Endothelial cell of umbilical vein (primary cell): ENCODE measurements at places on chromosomes 12 and 14. TPM values are rescaled to one million over a fixed set of nuclear protein-coding genes. Genes with fewer than 3 reads are reported as not detected.
A peak's percentile ranks its signal among the peaks of the same experiment; 100 is the strongest.

VRTN gene
- 0.02 and 0.03 TPM in 2 replicates for polyA plus RNA-seq

DNA sequence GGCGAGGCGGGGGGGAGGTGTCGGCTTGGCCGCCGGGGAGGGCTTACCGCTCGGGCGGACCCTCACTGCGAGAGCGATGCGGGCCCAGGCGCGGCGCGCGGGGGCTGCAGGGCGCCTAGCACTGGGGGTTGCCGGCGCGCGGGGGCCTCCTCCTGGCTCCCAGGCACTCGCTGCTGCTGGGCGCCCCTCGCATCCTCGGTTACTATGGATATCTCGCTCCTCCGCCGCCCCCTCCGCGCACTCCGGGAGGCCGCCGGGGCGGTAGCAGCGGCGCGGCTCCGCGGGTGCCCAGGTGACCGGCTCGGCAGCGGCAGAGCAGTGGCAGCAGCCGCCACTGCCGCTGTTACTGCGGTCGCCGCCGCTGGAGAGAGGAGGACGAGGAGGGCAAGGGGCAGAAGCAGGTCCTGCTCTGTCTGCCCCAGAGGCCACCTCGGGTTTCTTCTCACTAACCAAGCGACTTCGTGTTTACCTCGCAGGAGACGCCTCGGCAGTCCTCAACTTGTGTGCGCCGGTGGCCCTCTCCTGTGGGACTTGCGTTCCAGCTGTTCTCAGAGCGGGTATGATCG is 250.1 kb downstream of the APAF1 start:
- no peak overlapping the region for H3K27ac ChIP-seq
- H3K27me3 ChIP-seq = peaks cover 34% of the 10 kb centered on the region
- no peak for DNase-seq
- no peaks in the 10 kb centered on the region for H3K36me3 ChIP-seq

- H3K4me1 ChIP-seq = no peaks in the 10 kb centered on the region
- H3K4me3 ChIP-seq = no peak overlapping the region
- no peak for DNase-seq
- no peaks in the 10 kb centered on the region for H3K36me3 ChIP-seq
- H3K27ac ChIP-seq = no peak overlapping the region
Measured at GRCh38 chr12:77745624-77746023, 85.1 kb upstream of the NAV3 start.

DNA sequence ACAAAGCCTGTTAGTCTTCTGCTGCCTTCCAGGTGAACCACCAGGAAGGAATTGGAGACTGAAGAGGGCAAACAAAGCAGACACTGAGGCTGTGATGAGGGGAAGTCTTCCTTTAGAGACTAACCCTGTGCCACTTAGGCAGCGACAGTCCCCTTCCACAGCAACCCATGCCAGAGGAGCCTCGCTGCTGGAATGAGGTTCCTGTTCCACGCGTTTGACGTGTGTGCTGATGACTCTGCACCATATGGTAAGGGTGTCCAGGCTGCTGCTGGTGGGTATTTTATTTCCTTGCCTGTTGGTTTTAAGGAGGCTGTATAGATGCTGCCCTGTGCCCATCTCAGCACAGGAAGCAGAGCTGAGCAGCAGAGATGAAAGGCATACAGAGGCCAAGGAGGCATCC is 361.9 kb upstream of the FKBP4 start:
- H3K27me3 ChIP-seq = no peaks in the 10 kb centered on the region
- no peak for DNase-seq
- no peaks in the 10 kb centered on the region for H3K4me1 ChIP-seq
- no peak overlapping the region for H3K4me3 ChIP-seq
- no peaks in the 10 kb centered on the region for H3K36me3 ChIP-seq

FAM161B gene
- 1.4 and 1.6 TPM in 2 replicates for polyA plus RNA-seq

EEF1AKMT3 gene
- polyA plus RNA-seq = 7.3 and 7.9 TPM in 2 replicates

GRCh38 chr12:94384030-94384429 is 75.6 kb downstream of the CEP83 start:
- no peak for DNase-seq
- H3K4me3 ChIP-seq = no peak overlapping the region
- H3K27ac ChIP-seq = no peak overlapping the region
- no peaks in the 10 kb centered on the region for H3K4me1 ChIP-seq
- H3K27me3 ChIP-seq = no peaks in the 10 kb centered on the region
- no peaks in the 10 kb centered on the region for H3K36me3 ChIP-seq

DNA sequence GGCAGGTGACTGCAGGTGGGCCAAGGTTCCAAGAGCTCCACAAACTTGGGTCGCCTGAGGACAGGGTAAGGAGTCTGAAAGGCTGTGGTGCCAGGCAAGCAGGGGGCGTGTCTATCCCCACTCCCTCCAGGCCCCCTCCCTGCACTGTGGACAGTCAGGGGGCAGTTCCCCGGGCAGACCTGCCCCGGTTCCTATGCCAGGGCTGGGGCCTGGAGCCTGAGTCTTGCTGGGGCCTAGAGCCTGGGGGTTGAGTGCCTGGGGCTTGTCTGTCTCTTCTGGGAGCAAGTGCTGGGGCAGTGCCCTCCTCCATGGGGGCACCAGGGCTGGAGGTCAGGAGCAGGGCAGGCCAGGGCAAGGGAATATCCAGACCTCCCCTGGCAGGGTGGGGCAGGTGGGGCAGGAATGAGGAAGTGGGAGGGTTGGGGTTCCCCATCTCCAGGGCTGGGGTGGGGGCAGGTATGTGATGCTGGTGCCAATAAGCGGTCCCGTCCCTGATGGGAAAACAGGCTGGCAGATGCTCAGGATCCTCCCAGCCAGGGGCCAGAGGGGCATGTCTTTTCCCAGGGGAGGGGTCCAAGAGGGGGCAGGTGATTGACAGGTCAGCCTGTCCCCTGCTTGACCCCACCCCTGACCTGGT is 11.9 kb upstream of the TNFAIP2 start:
- no peak overlapping the region for H3K27ac ChIP-seq
- no peak overlapping the region for H3K4me3 ChIP-seq
- peaks cover 6% of the 10 kb centered on the region for H3K4me1 ChIP-seq
- no peaks in the 10 kb centered on the region for H3K36me3 ChIP-seq

GRCh38 chr12:41452838-41453407 is 264.8 kb downstream of the PDZRN4 start:
- H3K27ac ChIP-seq = no peak overlapping the region
- no peaks in the 10 kb centered on the region for H3K4me1 ChIP-seq
- H3K4me3 ChIP-seq = no peak overlapping the region
- H3K27me3 ChIP-seq = no peaks in the 10 kb centered on the region

GRCh38 chr12:49342914-49343731 is 3.6 kb upstream of the DNAJC22 start:
- H3K4me1 ChIP-seq = peaks cover 38% of the 10 kb centered on the region
- no peak overlapping the region for H3K4me3 ChIP-seq
- no peak overlapping the region for H3K27ac ChIP-seq
- DNase-seq = no peak
- H3K27me3 ChIP-seq = peaks cover 46% of the 10 kb centered on the region

GRCh38 chr14:91186515-91187066 is 57.9 kb downstream of the GPR68 start:
- H3K36me3 ChIP-seq = no peaks in the 10 kb centered on the region
- no peak overlapping the region for H3K4me3 ChIP-seq
- no peak for DNase-seq
- no peak overlapping the region for H3K27ac ChIP-seq

MYH6 gene
- polyA plus RNA-seq = not detected in 2 replicates

- H3K4me1 ChIP-seq = peaks cover 12% of the 10 kb centered on the region
- DNase-seq = no peak
- no peak overlapping the region for H3K4me3 ChIP-seq
- peak overlapping the region; percentile 52 for H3K27ac ChIP-seq
- H3K27me3 ChIP-seq = no peaks in the 10 kb centered on the region
- no peaks in the 10 kb centered on the region for H3K36me3 ChIP-seq
Measured at GRCh38 chr12:20280515-20280914, 87.8 kb upstream of the PDE3A start.

DNA sequence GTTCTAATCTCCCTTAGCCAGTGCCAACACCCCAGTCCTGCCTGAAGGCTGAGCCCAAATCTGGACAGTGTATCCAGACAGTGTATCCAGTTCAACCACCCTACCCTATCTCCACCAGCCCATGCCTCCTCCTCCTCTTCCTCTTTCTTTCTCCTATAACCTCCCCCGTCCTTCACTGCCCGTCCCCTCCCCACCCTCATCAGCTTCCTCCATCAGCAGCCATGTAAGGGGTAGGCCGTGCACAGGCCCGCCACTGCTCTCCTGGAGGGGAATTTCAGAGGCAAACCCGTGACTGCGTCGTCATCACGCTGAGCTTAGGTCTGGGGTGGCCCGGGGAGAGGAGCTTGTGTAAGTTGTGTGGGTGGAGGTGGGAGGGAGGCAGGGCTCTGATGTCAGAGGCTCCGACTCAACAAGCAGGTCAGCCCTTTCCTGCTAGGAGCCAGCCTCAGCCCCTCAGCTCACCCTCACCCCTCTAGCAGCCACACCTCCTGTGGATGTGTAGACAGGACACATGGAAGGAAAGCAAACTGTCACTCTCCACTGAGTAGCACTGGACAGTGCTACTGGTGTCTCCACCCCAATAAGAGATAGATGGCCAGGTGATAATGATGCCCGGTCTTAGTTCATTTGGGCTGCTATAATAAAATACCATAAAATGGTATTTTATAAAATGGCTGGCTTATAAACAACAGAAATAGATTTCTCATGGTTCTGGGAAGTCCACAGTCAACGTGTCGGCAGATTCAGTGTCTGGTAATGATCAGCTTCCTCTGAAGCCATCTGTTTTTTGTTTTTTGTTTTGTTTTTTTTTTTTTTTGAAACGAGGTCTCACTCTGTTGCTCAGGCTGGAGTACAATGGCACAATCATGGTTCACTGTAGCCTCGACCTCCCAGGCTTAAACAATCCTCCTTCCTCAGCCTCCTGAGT is 50.5 kb downstream of the IRF2BPL start:
- no peaks in the 10 kb centered on the region for H3K4me1 ChIP-seq
- H3K36me3 ChIP-seq = no peaks in the 10 kb centered on the region
- H3K27ac ChIP-seq = no peak overlapping the region

CISTR gene
- polyA plus RNA-seq = not detected in 2 replicates

DNA sequence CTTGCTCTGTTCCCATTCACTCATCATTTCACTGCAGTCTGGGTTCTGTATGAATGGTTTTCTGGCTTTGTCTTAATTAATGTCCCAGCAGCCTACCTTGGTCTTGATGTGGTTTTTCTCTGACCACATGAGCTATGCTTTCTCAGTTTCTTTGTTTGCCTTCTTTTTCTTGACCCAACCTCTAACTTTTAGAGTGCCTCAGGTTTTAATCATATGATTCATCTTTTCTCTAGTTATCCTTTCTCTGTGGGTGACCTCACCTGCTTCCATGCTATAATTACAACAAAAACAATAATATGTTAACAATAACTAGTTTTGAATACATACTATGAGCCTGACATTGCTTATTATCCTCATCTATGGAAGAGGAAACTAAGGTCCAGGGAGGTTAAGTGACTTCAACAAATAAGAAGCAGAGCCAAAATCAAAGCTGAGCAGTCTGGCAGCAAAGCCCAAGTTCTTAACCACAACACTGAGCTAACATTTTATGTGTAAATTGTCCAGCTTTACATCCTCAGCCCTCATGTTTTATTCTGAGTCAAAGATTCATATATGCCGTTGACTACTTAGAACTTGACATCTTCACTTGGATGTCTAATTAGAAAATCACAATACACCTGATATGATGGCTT is 4.7 kb upstream of the EPYC start:
- no peaks in the 10 kb centered on the region for H3K36me3 ChIP-seq
- peaks cover 9% of the 10 kb centered on the region for H3K4me1 ChIP-seq
- no peaks in the 10 kb centered on the region for H3K27me3 ChIP-seq
- H3K27ac ChIP-seq = peak overlapping the region; percentile 15
- peak; percentile 77 for DNase-seq

FAIM2 gene
- polyA plus RNA-seq = 0.01 and 0.22 TPM in 2 replicates

CMAS gene
- 5.6 and 8.5 TPM in 2 replicates for polyA plus RNA-seq

DNA sequence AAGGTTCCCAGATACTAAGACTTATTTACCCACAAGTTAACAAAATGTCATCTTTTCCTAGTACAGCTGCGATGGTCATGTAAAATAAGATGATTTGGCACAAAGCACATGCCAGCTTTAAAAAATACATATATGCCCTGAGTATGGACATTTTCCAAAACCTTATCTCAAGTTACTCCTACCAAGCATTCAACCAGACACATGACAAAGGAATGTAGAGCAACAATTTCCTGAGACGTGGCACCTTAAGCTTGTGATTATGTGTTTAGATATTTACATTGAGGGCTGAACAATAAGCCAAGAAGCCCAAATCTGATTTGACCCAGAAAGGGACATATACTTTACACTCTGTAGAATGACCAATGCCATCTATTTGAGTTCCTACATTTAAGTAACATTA is 24.5 kb upstream of the OVCH1 start:
- H3K36me3 ChIP-seq = no peaks in the 10 kb centered on the region
- no peaks in the 10 kb centered on the region for H3K27me3 ChIP-seq
- no peaks in the 10 kb centered on the region for H3K4me1 ChIP-seq
- H3K27ac ChIP-seq = no peak overlapping the region
- H3K4me3 ChIP-seq = no peak overlapping the region

TGM1 gene
- 1.0 and 2.1 TPM in 2 replicates for polyA plus RNA-seq

DNA sequence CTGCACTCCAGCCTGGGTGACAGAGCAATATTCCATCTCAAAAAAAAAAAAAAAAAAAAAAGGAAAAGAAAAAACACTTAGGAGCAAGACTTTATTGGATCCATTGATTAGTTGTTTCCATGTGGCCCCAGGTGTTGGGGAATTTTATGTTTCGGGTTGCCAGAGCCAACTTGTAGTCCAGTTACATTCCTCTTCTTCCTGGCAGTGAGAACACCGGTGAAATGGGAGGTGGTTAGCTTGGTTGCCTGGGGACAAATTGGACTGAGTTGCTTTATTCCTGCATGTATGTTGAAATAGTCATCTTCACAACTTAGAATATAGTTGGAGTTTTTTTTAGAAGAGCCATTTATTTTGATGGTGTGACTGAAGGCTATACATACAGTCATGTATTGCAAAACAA is 12.6 kb downstream of the RCOR1 start:
- H3K27me3 ChIP-seq = no peaks in the 10 kb centered on the region
- H3K27ac ChIP-seq = no peak overlapping the region
- H3K4me3 ChIP-seq = no peak overlapping the region
- no peaks in the 10 kb centered on the region for H3K36me3 ChIP-seq
- DNase-seq = no peak

GPRC5D gene
- not detected in 2 replicates for polyA plus RNA-seq

DNA sequence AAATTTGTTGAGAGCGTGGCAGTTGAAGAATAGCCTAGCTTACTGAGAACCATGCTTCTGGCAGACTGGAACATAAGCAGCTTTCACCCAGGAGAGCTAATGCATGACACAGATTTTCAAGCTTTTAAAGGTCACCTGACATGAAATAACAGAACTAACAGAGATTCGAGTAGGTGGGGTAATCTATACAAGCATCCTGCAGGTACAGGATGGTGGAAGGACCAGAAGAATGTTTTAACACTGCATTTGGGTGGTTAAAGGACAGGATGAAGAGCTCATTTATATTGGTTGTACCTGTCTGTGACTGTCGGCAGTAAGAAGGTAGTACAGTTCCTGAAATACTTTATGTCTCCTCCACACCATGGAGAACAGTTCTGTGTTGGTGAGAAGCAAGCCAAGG is 8.9 kb downstream of the PELI2 start:
- no peak overlapping the region for H3K4me3 ChIP-seq
- no peaks in the 10 kb centered on the region for H3K27me3 ChIP-seq
- no peak overlapping the region for H3K27ac ChIP-seq
- no peak for DNase-seq
- no peaks in the 10 kb centered on the region for H3K36me3 ChIP-seq

EIF2S3B gene
- 0.16 and 0.21 TPM in 2 replicates for polyA plus RNA-seq

GRCh38 chr14:75303381-75303789 is 24.8 kb downstream of the FOS start:
- no peak overlapping the region for H3K4me3 ChIP-seq
- no peak overlapping the region for H3K27ac ChIP-seq
- peak; percentile 65 for DNase-seq
- no peaks in the 10 kb centered on the region for H3K36me3 ChIP-seq
